A549 (cell line): ENCODE measurements at places on chromosomes 2 and 18.

DNA sequence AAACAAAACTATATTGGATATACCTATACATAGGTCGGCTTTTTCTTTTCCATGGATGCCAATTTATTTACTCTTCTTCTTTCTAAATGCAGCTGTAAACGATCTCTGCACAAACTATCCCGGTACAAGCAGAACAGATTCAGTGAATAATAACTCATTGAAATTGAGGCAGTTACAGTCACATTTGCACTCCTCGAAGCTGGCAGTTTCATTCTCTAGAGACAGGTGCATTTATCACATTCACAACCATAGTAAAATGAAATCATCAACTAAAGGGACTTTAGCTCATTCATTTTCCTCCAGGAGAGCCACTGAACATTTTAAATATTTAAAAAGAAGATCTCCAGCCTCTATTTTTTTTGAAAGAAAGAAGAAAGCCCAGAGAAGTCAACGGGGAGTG is 551.7 kb downstream of the LRP1B start:
- DNase-seq: no peak

- DNase-seq: no peak
Observed at GRCh38 chr2:23659328-23659727, 267.6 kb downstream of the ATAD2B start.

GRCh38 chr2:190458352-190459107 is 50.4 kb downstream of the MFSD6 start:
- no peak for DNase-seq

DNA sequence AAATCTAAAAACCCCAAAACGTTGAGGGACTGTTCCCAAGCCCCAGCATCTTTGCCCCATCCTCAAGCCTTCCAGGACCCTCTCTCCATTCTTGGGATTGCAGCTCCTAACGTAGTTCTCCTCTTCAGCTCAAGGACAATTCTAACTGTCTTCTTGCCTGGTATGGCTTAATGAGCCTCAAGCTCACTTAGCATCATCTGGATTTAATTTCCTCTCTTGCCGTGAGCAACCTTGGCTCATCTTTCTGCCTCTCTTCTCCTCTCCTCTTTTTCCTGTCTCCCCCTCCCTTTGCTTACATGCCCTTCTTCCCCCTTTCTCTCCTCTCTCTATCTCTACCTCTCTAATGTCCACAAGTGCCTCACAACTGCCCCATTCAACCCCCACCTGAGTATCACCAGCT is 44.2 kb downstream of the TACR1 start:
- DNase-seq: no peak

DNA sequence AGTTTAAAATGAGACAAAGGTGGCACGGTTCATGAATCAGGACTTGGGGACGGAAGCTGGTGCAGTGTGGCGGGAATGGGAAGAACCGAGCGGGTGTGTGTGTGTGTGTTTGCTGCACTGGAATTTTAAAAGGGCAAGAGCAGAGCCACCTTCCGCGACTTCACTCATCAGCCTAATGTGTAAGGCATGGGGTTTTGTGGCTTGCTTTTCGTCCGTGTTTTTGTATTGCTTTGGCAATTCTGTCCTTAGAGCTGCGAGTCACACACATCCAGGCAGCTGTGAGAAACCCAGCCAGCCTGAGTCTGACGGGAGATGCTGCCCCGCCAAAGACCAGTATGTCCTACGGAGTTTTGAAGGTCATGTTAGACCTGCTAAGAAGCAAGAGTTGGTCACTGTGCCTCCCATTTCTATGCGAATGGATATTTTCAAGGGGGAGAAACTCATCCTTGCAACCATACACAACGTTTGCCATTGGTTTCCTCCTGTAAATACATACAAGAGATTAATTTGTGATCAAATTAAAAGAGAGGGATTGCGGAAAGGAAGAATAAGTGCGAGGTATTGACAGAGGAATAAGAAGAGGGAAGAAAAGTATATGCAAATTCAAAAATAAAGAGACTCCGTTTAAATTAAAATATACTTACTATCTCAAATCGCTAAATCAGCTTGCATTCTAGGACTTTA is 665 bp upstream of the CACNB4 start:
- peak; percentile 10 for DNase-seq

DNA sequence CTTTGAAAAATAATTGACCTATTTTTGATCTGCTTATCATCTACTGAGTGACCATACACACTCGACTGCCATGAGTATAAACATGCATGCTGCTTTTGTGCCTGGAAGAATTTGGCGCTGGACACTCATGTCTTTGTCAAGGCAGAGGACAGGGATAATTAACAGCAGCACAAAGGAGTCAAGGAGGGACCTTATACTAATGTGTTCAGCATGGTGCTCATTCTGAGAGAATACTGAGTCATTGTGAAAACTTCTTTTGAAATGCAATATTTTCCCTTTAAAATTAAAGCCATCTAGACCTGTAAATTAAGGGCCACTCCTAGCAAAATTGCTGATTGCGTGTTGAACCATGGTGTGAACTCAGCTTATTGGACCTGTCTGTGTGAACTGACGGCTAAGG is 116.3 kb downstream of the ZNF532 start:
- DNase-seq: no peak

DNA sequence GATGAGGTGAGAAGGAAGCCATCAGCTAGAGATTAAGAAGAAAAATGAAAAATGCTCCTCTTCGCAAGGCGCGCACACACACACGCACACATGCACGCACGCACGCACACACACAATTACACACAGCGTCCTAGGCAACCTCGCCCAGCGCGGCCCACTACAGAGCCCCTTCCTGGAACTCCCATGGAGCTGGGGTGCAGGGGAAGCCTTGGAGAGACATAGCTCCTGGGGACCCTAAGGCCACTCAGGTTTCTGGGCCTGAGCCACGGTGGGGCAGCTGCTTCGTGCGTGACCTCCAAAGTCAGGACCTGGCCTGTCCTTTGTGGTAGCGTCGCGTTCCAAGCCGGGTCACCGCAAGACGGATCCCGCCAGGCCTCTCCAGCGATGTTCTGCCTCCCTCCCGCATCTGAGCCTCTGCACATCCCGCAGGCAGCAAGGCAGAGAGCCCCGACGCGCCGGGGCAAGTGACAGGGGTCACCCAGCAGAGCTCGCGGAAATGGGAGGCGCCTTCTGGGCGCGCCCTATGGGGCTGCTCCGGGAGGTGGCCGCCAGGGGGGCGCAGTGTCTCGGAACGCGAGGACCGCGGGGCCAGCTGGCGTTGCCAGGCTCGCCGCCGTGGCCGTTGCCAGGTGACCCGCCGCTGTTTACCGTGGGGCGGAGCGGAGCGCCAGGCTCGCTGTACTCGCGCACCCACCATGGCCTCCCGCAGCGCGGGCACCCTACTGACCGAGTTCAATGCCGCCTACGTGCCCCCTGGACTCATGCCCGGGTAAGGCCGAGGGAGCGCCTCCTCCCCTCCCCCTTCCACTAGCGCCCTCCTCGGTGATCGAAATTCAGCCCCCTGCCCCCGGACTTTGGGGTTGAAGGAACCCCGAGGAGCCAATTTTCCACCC is 79.0 kb downstream of the CIB4 start:
- peak; percentile 92 for DNase-seq

GRCh38 chr2:167689444-167689843 is 558.0 kb downstream of the STK39 start:
- DNase-seq: peak; percentile 41

DNA sequence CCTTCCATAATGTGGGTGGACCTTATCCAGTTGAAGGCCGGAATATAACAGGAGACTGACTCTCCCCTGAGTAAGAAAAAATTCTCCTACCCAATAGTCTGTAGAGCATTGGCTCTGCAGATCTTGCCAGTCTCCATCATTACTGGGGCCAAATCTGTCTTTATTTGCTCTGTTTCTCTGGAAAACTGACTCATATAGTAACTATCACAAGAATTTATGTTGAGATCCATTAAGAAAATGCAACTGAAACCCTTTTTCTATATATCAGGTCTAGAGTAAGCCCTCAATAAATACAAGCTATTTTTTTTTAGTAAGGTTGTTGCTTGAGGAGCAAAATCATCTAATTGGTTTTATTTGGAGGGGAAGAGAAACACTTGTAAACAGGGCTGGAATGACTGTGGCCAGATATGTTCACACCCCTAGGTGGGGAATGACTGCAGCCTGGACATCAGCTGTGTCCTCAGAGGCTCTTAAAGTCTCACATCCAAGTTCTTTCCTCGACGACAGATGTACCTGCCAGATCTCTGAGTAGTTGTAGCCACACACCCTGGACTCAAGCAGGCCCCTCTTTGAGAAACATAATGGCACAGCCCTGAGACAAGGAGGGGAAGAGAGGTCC is 339.7 kb downstream of the TNS1 start:
- DNase-seq: no peak

DNA sequence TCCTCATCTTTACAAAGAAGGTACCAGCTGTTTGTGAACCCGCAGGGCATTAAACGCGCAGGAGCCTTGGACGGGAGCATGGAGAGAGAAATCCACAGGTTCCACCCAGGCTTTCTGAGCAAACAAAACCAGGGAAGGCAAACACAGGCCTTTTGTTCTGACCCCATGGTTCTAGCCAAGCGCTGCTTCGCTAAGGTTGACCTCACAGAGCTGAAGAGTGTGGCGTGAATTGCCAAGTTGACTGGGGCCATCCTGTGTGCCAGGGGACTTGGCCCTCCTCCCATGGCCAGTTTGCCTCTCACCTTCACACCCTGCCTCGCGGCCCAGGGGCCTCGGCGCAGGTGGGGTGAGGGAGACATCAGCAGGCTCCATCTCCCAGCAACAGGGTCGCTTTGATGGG is 74.1 kb downstream of the VAPA start:
- no peak for DNase-seq

GRCh38 chr2:180607514-180608049 is 372.8 kb upstream of the UBE2E3 start:
- DNase-seq: no peak

- no peak for DNase-seq
Observed at GRCh38 chr2:203661279-203661908, 45.0 kb upstream of the CD28 start.
